ENCODE measurements at places on chromosomes 12 and 14.
A peak's percentile ranks its signal among the peaks of the same experiment; 100 is the strongest.

GRCh38 chr12:4108803-4109345, 164.7 kb upstream of the CCND2 start:
- peak; percentile 45 for DNase-seq

GRCh38 chr14:41449066-41449465, 157.6 kb upstream of the LRFN5 start:
- no peak for DNase-seq

GRCh38 chr14:73239393-73240241, 2.3 kb downstream of the PAPLN start:
- DNase-seq, result peak; percentile 56

DNA sequence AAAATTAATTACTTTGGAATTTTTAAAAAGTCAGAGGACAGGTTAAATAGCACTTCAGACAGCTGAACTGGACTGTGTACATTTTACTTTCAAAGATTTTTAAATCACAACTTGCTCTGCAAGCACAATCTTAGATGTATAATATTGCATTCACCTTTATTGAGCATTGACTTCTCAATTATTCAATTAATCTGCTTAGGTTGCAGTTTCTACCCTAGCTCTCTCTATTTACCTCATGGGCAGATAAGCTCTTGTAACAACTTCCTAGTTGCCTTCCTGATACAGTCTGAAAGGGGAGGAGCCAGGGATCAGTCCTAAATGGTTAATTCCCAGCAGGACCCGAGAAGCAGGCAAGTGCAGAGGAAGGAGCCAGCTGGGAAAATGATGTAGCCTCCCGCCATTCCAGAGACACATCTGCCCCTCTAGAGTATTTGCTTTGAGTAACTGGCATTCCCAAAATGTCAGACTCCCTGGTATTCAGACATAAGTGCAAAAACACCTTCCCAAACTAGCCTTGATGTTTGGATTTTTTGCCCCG, 302.8 kb downstream of the GALC start:
- no peak for DNase-seq

DNA sequence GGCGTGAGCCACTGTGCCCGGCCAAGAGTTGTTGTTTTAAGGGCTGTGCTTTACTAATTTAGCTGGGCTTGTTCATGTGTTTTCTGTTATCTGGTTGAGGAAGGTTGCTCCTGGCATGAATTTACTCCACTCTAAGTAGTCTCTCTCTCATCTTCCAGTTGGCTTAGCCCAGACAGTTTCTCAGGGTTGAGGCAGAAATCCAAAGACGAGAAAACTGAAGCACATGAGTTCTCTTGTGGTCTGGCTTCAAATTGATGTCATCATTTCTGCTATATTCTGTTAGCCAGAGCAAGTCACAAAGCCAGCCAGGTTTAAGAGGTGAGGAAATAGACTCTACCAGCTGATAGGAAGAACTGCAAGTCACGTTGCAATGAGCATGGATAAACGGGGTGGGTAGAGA, 57.9 kb downstream of the E2F7 start:
- no peak for DNase-seq

GRCh38 chr14:91438845-91439244, 21.2 kb upstream of the CCDC88C start:
- no peak for DNase-seq

DNA sequence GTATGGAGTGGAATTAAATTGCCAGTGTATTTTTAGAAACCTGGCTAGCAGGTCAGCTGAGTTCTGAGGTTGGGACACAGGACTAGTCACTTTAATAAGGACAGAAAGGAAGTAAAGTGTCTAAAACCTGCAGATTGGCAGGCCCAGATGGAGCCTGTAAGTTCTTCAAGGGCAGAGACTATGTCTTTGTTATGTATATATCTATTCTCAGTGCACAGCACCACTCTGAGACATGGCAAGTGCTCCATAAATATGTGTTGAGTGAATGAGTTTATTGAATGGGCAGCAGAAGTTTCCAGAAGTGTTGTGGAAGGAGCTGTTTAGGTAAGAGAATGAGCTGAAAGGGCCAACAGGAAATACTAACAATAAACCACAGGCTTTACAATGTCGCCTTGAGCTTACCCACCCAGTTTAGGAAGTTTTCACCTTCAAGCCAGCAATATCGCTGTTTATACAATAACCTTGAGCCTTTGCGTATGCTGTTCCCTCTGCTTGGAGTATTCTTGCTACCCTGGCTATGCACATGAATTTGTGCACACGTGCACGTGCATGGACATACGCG, 109.5 kb upstream of the TMPO start:
- DNase-seq, result no peak

- peak; percentile 19 for DNase-seq
Measured at GRCh38 chr12:1907652-1908611, 10.5 kb downstream of the CACNA2D4 start.

- no peak for DNase-seq
Measured at GRCh38 chr12:115716551-115716950, 560.9 kb downstream of the MED13L start.

GRCh38 chr14:99879401-99880295, 86.4 kb downstream of the EML1 start:
- peak; percentile 76 for DNase-seq

GRCh38 chr12:48819986-48820725, 1.9 kb downstream of the CACNB3 start:
- no peak for DNase-seq
